Cardiac ventricle fibroblast (primary cell): ENCODE measurements at places on chromosomes 1 and 21. TPM values are rescaled to one million over a fixed set of nuclear protein-coding genes. Genes with fewer than 3 reads are reported as not detected.

The SPRR4 gene
- not detected in 2 replicates for total RNA-seq

The LCE1B gene
- not detected in 2 replicates for total RNA-seq

The STIL gene
- total RNA-seq: 1.9 and 2.0 TPM in 2 replicates

The CLDN8 gene
- not detected in 2 replicates for total RNA-seq

The GPR37L1 gene
- not detected in 2 replicates for total RNA-seq

The C21orf58 gene
- 1.3 and 2.3 TPM in 2 replicates for total RNA-seq

The ERICH3 gene
- not detected in 2 replicates for total RNA-seq

The SLC45A1 gene
- 4.8 and 10.3 TPM in 2 replicates for total RNA-seq

The MX2 gene
- 6.3 and 9.9 TPM in 2 replicates for total RNA-seq

The MCOLN2 gene
- 0.20 and 0.56 TPM in 2 replicates for total RNA-seq

The AGO3 gene
- total RNA-seq: 9.1 and 10.9 TPM in 2 replicates

The NBPF9 gene
- total RNA-seq: 7.9 and 8.7 TPM in 2 replicates

The CRTC2 gene
- 6.4 and 7.4 TPM in 2 replicates for total RNA-seq

The RAD54L gene
- total RNA-seq: 0.62 and 1.1 TPM in 2 replicates

The LIPI gene
- not detected in 2 replicates for total RNA-seq

The RBM11 gene
- total RNA-seq: not detected in 2 replicates

The IGSF21 gene
- not detected in 2 replicates for total RNA-seq

The FCAMR gene
- total RNA-seq: not detected in 2 replicates

The FAM131C gene
- 0.75 TPM in 1 of 2 replicates, not detected in the other for total RNA-seq

The MCM3AP gene
- total RNA-seq: 48.5 and 49.3 TPM in 2 replicates

The HLX gene
- 10.8 and 16.7 TPM in 2 replicates for total RNA-seq

The CD5L gene
- total RNA-seq: not detected in 2 replicates

The OR2T35 gene
- not detected in 2 replicates for total RNA-seq

The NR5A2 gene
- total RNA-seq: 0.25 and 0.44 TPM in 2 replicates

The SPATA46 gene
- total RNA-seq: not detected in 2 replicates

The AMY1A gene
- total RNA-seq: not detected in 2 replicates

The RGS16 gene
- 0.10 and 0.25 TPM in 2 replicates for total RNA-seq

The OR6F1 gene
- not detected in 2 replicates for total RNA-seq

The TGFBR3 gene
- total RNA-seq: 94.3 and 94.7 TPM in 2 replicates

The RGS13 gene
- total RNA-seq: not detected in 2 replicates

The CCDC185 gene
- not detected in 2 replicates for total RNA-seq

The PDPN gene
- 39.3 and 50.9 TPM in 2 replicates for total RNA-seq

The KLHDC7A gene
- total RNA-seq: not detected in 2 replicates

The PRAMEF25 gene
- not detected in 2 replicates for total RNA-seq

The KCNA3 gene
- not detected in 2 replicates for total RNA-seq

The LAMB3 gene
- total RNA-seq: 27.6 and 31.6 TPM in 2 replicates

The EFNA3 gene
- 1.2 and 1.8 TPM in 2 replicates for total RNA-seq
